ENCODE measurements at places on chromosomes 6 and 20.

DNA sequence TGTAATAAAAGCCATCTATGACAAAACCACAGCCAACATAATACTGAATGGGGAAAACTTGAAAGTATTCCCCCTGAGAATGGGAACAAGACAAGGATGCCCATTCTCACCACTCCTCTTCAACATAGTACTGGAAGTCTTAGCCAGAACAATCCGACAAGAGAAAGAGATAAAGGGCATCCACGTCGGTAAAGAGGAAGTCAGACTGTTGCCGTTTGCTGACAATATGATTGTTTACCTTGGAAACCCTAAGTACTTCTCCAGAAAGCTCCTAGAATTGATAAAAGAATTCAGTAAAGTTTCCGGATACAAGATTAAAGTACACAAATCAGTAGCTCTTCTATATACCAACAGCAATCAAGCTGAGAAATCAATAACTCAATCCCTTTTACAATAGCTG is 14.0 kb upstream of the RUNX2 start:
- no peak for DNase-seq

GRCh38 chr6:97473979-97474378 is 191.0 kb upstream of the MMS22L start:
- DNase-seq: no peak

DNA sequence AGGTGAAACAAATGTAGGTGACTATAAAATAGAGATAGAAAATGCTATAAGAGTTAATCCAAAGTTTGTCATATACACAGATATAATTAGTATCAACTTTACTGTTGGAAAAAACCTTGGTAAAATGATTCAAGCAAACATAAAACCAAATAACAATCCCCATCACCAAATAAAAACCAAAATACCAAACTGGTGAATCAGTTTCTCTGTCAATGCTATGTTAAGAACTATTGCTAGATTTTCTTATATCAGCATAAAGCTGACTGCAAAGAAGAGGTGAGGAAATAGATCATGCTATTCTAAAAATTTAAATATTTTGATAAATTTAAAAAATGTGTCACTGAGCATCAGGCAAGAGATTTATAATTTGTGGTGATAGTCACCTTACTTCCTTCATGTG is 658.4 kb downstream of the PHF3 start:
- no peak for DNase-seq

- no peak for DNase-seq
Observed at GRCh38 chr6:34350137-34350933, 42.1 kb downstream of the NUDT3 start.

- no peak for DNase-seq
Observed at GRCh38 chr6:159984268-159984786, 15.4 kb downstream of the IGF2R start.

Measured in COR-L47 (cell line).